ENCODE measurements at places on chromosomes 11 and 22.

DNA sequence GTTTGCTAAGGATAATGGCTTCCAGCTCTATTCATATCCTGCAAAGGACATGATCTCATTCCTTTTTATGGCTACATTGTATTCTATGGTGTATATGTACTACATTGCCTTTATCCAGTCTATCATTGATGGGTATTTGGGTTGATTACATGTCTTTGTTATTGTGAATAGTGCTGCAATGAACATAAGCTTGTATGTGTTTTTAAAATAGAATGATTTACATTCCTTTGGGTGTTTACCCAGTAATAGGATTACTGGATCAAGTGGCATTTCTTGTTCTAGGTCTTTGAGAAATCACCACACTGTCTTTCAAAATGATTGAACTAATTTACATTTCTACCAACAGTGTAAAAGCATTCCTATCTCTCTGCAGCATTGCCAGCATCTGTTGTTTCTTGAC, 6.0 kb upstream of the MS4A6E start:
- no peak for ATAC-seq

GRCh38 chr11:92045301-92045700, 179.3 kb upstream of the FAT3 start:
- peak; percentile 26 for ATAC-seq

DNA sequence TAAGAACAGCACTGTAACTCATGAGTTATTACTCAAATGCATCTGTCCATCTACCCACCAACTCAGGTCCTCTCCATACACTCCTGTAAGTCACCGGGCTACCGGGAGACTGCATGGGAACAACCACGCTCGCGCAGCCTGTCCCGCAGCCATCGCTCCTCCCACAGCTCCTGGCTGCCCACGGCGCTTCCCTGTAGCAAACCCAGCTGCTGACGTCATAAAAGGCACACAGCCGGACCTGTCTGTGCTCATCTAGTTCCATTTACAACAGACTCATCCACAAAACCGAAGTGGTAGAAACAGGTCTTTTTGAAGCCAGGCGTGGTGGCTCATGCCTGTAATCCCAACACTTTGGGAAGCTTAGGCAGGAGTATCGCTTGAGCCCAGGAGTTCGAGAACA, 23.4 kb upstream of the PACSIN2 start:
- ATAC-seq: no peak

GRCh38 chr22:49166746-49167145, 660.9 kb downstream of the BRD1 start:
- no peak for ATAC-seq

GRCh38 chr11:108019870-108020540, 11.3 kb downstream of the CUL5 start:
- no peak for ATAC-seq

DNA sequence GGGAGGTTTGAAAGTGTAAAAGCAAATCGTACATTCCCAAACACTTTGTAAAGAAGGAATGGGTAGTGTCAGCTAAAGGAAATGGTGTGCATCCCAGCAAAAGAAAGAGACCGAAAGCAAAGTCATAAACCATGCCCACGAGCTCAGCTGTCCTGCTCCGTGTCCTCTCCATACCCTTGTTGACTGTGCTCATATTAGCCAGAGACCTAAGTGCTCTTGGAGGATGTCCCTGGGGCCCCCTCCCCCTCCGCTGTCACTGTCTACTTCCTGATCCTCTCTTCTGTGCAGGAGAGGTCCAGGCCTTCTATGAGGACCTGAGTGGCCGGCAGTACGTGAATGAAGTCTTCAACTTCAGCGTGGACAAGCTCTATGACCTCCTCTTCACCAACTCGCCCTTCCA, 46.1 kb downstream of the SCN3B start:
- ATAC-seq: no peak

DNA sequence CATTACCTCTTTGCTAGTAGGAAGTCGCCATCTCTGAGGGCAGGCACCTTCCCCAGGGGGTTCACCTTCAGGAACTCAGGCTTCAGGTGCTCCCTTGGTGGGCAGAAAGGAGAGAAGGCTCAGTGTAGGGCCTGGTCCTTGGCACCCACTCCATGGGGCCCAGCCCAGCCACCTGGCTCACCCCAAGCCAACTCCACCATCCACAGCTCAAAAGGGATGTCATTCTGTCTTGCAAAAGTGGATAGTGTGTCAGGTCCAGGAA, 2.7 kb upstream of the GSTT4 start:
- no peak for ATAC-seq

DNA sequence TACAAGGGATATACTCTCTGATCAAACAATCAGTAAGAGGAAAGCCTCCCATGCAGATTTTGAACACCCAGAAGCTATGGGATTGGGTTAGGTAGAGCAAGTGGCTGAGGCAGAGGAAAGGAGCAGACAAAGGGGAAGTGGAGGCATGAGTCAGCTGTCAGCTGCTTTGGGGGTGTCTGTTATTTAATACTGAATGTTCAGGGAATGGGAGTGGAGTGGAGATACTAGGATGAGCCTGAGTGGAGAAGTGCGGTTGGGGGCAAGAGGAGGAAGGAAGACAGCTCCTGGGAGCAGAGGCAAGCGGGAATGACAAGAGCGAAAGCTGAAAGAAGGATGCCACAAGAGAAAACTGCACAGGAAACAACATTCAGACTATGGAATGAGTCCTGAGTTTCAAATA, 22.7 kb upstream of the TMPRSS5 start:
- ATAC-seq: no peak

- ATAC-seq: no peak
Measured at GRCh38 chr11:77879218-77879617, 58.3 kb downstream of the AAMDC start.

DNA sequence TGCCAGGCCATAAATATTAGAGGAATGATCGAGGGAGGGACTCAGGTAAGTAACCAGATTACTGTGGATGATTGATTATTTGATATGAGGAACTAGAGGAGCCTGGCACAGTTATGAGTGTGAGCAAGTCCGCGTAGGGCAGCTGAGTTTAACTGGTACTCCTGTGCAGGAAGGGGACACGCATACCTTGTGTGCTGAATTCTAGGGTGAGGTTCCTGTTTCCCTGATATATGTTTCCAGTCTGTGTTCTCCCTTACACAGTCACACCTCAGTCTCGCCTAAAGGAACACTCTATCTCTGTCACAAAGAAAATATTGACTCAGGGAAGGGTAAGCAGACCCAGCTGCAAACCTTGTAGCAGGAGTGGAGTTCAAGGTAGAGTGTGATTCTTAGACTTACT, 17.4 kb downstream of the SGSM3 start:
- ATAC-seq: no peak

DNA sequence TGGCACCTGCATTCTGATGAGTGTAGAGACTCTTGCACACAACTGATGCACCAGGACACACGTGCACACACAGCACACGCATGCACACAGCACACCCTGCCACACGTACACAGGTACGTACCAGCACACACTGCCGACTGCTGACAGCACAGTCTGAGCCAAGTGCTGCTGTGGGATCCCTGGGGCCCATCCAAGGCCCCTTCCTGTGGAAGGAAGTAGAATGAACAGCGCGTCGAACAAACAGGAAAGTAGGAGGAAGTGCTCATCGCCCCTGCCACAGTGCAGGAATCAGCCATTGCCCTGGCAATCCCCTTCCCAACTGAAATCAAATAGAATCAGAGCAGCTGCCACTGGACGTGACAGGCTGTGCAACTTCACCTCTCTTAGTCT, 57.9 kb downstream of the CD82 start:
- no peak for ATAC-seq

DNA sequence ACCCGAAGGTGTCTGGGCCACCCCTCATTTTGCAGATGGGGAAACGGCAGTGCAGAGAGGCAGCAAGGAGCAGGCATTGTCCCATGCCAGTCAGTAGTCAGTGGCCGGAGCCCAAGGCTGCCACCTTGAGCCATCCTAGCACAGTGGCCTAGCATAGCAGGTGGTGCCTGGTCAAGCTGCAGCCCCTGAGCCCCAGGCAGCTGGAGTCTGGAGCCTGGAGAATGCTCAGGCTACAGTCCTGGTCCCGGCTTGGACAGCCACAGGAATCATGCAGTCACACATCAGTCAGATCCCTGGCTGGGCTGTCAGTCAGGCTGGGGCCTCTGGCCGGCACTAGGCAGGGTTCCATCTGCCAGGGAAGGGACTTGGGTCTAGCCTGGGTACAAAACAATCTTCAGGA, 18.6 kb downstream of the KCNC1 start:
- ATAC-seq: no peak

- ATAC-seq: no peak
Measured at GRCh38 chr11:19209617-19210370, 8.0 kb upstream of the CSRP3 start.

All from SK-N-SH treated with all-trans-retinoic acid at 6 μM for 48 hours (cell line).